ENCODE measurements at places on chromosomes 3 and 15. TPM values are rescaled to one million over a fixed set of nuclear protein-coding genes. Genes with fewer than 3 reads are reported as not detected.

DNA sequence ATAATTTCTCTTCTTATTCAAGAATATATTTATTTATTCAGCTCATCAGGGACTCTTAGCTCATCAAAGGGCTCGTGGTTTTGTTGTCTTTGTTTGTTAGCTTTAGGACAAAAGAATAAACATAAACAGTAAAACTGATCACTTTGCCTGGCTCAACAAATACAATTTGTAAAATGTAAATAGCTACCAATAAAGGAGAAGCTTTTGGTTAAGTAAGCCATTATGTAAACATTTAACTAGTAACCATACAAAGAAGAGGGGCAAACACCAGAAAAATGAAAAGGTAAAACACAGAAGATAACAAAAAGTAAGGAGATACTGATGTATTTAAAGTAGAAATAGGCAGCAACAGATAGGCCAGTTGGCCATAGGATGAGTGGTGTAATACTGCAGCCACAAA is 761.7 kb downstream of the ROBO1 start:
- no peak for DNase-seq
- H3K27ac ChIP-seq, result no peak overlapping the region
- H3K4me1 ChIP-seq, result no peaks in the 10 kb centered on the region
- no peaks in the 10 kb centered on the region for H3K36me3 ChIP-seq
- no peaks in the 10 kb centered on the region for H3K27me3 ChIP-seq

GRCh38 chr3:139935866-139936817 is 1.2 kb downstream of the CLSTN2 start:
- DNase-seq, result no peak
- no peak overlapping the region for H3K4me3 ChIP-seq
- H3K36me3 ChIP-seq, result no peaks in the 10 kb centered on the region
- H3K4me1 ChIP-seq, result peaks cover 4% of the 10 kb centered on the region

DNA sequence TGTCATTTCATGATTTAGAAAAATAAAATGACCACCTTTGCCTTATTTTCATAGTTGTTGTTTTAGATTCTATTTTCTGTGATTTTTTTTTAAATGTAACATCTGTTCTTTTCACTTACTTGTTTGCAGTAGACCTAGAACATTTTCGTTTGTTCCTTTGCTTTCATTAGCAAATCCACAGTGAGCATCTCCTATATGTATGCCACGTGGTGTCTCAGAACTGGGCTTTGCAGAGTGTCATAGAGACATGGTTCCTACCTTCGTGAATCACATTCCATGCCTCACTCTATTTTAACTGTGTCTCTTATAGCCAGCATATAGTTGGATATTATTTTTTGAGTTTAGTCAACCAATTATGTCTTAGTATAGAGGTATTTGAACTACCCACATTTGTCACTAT is 118.2 kb downstream of the KLF13 start:
- H3K4me3 ChIP-seq, result no peak overlapping the region
- DNase-seq, result no peak
- peaks cover 37% of the 10 kb centered on the region for H3K4me1 ChIP-seq
- no peaks in the 10 kb centered on the region for H3K27me3 ChIP-seq
- H3K27ac ChIP-seq, result no peak overlapping the region
- H3K36me3 ChIP-seq, result no peaks in the 10 kb centered on the region

- H3K27ac ChIP-seq, result no peak overlapping the region
- H3K36me3 ChIP-seq, result no peaks in the 10 kb centered on the region
- peaks cover 5% of the 10 kb centered on the region for H3K4me1 ChIP-seq
- DNase-seq, result no peak
- no peaks in the 10 kb centered on the region for H3K27me3 ChIP-seq
Observed at GRCh38 chr3:131036986-131037385, 10.3 kb downstream of the NEK11 start.

DNA sequence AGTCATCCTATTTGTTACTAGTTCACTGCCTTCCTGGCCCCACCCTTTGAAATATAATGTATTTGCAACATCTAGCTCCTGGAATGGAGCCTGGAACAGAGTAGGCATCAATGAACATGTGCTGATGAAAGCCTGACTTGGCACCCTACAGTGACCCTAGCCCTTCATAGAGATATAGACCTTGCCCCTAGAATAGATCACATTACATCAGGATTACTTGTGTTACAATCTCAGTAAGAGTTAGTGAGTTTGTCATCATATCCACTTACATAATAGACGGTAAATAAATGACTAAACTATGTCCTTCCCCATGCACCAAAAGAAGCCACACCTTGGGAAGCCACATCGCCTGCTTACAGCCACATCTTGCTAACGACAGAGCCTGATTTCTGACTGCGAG is 110.5 kb upstream of the WNT5A start:
- no peak overlapping the region for H3K4me3 ChIP-seq
- H3K27ac ChIP-seq, result no peak overlapping the region
- H3K27me3 ChIP-seq, result no peaks in the 10 kb centered on the region
- no peaks in the 10 kb centered on the region for H3K36me3 ChIP-seq

The IL5RA gene
- 0.99 TPM for total RNA-seq

The PTPRG gene
- total RNA-seq, result 0.05 TPM

The PGBD4 gene
- 2.3 TPM for total RNA-seq

The ACY1 gene
- total RNA-seq, result 4.9 TPM

The KNG1 gene
- total RNA-seq, result not detected

The CHRNA5 gene
- 0.25 TPM for total RNA-seq

The CHL1 gene
- not detected for total RNA-seq

Data from CD4-positive, alpha-beta T cell (primary cell).